A673 (cell line): ENCODE measurements at places on chromosomes 11 and 22. TPM values are rescaled to one million over a fixed set of nuclear protein-coding genes. Genes with fewer than 3 reads are reported as not detected.

DNA sequence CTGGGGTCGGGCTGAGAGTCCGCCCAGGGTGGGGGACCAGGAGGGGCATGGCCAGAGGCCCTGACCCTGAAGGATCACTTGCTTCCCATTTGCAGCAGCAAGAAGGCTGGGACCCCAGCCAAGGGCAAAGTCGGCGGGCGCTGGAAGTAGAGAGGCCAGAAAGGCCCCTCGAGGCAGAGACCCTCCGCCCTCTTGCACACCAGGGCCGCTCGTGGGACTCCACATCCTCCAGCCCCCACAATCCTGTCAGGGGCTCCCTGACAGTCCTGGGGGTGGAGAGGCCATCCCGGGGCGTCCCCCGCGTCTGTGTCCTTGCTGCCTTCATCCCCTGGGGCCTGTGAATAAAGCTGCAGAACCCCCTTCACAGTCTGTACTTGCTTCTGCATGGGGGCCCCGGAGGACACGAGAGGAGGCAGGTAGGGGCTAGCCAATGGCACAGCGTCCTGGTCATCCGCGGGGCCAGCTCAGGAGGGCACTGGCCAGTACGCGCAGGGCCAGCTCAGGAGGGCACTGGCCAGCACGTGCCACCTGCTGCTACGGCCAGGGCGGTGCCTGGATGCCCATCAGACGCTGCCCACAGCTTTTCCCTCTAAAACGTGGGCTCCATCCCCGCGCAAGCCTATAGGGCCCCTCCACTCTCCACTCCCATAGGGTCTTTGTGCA, 8.7 kb upstream of the MRPL23 start:
- no peak for DNase-seq

DNA sequence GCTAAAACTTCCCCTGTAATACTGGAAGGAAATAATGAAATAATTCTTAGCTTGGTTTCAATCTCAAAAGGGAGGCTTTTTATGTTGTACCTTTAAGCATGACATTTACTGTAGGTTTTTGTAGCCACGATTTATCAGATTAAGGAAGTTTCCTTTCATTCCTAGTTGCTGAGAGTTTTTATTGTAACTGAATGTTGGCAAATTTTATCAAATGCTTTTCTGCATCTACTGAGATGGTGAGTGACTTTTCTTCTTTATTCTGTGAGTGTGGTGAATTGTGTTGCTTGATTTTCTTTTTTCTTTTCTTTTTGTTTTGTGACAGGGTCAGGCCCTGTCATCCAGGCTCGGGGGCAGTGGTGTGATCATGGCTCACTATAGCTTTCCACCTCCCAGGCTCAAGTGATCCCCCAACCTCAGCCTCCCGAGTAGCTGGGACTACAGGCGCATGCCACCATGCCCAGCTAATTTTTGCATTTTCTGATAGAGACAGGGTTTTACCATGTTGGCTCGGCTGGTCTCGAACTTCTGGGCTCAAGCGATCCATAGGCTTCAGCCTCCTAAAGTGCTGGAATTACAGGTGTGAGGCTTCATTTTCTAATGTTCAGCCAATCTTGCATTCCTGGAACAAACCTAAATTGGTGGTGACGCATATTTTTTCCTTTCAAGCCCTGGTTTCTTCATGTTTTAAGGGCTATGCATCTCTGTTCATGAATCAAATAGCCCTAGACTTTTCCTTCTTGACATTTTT, 26.2 kb downstream of the SUSD2 start:
- DNase-seq, result no peak

- DNase-seq, result peak; percentile 42
These were observed 101.0 kb downstream of the PDE2A start for GRCh38 chr11:72573072-72573854.

DNA sequence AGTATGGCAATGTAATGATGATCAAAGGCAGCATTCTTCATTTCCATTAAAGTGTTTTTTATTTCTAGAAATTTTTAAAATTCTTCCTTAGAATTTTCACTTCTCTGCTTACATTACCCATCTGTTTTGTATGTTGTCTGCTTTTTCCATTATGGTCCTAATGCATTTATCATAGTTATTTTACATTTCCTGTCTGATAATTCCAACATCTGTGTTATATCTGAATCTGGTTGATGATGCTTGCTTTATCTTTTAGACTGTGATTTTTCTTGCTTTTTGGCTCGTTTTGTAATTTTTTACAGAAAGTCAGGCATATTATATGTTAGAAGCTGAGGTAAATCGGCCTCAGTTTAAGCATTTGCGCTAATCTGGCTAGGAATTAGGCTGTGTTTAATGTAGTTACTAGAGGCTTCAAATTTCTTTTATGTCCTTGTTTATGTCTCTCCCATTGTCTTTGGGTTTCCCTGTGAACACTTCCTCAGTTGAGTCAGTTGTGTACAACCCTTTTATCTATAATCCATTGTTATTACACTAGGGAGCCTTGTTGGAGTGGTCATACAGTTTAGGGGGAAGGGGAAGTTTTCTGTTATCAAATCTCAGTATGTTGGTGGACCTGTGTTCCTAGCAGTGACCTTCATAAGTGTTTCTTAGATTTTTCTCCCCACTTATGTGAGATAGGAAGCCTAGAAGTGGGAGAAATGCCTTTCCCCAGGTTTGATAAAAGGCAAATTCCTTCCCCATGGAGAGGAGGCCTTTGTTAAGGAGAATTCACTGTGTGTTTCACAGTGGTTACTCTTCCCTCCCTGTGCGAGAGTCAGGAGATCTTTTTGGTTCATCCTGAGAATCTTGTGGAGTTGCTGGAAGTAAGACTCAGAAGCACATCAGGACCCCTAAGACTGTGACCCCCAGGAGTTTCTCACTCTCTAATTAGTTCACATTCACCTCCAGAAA, 437.5 kb downstream of the INSC start:
- no peak for DNase-seq

DNA sequence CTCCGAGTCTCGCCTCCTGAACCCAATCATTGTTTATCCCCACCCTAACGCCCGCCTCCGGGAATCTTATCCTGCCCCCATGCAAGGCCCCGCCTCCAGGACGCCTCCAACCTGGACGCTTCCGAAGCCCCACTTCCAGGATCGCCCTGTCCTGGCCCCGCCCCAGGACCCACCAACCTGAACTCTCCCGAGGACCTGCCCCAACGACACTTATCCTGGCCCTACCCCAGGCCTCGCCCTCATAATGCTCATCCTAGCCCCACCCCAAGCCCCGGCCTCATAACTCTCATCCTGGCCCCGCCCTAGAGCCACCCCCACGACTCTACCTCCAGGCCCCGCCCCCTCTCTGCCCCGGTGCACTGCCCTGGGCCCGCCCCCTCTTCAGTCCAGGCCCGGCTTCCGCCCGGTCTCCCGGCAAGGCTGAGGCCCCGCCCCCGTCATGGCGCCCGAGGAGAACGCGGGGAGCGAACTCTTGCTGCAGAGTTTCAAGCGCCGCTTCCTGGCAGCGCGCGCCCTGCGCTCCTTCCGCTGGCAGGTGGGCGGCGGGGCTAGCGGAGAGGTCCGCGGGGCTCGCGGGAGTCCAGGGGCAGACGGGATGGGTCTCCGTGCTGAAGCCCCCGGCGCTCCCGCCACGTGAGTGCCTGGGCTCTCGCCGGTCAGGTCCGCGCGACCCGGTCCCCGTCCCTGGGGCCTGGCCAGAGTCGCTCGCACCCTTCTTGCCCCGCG, 45.7 kb upstream of the DEFB108B start:
- DNase-seq, result peak; percentile 99

DNA sequence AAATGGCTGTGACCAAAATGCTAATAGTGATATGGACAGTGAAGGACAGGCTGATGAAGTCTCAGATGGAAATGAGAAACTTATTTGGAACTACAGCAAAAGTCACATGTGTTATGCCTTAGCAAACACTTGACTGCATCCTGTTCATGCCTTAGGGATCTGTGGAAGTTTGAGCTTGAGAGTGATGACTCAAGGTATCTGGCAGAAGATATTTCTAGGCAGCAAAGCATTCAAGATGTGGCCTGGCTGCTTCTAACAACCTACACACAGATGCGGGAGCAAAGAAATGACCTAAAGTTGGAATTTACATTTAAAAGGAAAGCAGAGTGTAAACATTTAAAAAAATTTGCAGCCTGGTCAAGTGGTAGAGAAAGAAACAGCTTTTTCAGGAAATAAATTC, 28.1 kb upstream of the CD81 start:
- no peak for DNase-seq

- no peak for DNase-seq
These were observed 22.9 kb upstream of the CARD18 start for GRCh38 chr11:105162506-105162905.

DNA sequence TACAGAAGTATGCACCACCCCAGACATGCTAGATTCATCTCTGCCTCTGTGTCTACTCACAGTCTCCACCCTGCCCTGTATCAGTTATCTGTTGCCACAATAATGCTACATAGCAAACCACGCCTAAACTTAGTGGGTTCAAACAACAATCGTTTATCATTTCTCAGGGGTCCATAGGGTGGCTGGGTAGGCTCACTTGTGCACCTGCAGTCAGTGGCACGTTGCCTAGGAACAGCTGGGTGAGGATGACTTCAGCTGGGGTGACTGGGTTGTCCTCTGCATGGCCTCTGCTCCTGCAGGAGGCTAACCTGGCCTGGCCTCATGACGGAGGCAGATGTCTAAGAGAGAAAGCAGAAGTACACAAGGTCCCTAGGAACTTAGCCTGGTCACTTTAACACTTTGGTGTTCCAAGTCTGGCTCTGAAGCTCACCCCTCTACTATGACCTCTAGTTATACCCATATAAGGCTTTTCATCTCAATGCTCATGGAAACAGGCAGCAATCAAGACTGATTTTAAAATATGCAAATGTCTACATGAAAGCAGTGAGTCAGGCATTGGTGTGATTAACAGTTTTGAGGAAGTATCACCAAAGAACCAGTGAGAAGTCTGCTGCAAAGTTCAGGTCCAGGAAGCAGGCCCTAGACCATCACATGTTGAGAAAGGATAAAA, 10.7 kb downstream of the OLFML1 start:
- DNase-seq, result no peak

TEAD1 gene
- total RNA-seq, result 74.6 and 81.8 TPM in 2 replicates

DNA sequence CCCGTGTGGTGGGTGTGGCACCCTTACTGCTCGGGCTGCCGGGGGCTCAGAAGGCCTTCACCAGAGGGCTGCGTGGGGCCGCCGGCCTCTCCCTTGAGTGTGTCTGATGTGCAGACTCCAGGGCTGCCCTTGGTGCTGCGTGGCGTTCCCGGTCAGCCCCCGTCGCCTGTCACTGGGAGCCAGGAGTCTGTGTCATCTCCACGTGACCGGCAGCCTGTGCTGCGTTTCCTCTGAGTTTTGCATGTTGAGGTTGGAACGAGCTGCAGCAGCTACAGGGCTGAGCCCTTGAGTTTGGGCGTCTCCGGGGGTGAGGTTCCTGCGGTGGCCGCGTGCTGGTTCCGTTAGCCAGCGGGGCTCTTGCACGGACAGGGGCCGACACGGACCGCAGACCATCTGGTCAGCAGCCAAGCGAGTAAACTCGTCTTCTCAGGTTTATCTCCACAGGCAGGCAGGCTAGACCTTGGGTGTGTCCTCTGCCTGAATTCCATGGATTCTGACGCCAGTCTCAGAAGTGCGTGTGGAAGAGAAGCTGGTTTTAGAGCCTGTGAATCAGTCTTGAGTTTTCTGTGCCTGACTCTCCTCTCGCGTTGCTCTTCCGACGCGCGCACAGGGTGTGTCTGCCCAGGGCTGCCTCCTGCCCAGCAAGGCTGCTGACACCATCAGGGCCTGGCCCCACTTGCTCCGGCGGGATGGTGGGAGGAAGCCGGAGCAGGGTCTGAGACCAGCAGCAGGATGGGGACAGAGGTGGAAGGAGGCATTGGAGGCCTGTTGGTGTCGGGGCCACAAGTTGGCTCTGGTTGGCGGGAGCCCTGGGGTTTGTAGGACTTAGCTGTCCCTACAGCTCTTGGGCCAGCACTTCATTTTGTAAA, 10.5 kb downstream of the PTDSS2 start:
- DNase-seq, result no peak

DNA sequence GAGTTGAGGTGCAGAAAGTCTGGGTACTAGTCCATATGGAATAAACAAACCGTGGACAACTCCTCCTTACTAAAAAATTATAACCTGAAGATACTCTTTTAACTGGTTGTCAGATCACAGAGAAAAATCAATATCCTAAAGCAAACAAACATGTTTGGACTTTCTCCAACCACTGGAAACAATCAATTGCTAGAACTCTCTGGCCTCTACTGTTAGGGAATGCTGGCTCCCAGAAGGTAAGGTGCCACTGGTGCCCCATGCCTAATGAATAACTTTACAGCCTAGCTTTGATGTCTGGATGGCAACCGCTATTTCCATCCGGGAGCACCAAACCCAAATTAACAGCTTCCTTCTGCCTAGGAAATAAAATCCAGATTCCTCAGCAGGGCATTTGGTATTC, 74.5 kb downstream of the AMBRA1 start:
- DNase-seq, result no peak

- peak; percentile 52 for DNase-seq
These were observed 29.6 kb downstream of the EHF start for GRCh38 chr11:34650528-34650927.

GRCh38 chr22:45265535-45265934, 19.2 kb upstream of the UPK3A start:
- DNase-seq, result no peak

ANGPTL5 gene
- total RNA-seq, result not detected in 2 replicates

DNA sequence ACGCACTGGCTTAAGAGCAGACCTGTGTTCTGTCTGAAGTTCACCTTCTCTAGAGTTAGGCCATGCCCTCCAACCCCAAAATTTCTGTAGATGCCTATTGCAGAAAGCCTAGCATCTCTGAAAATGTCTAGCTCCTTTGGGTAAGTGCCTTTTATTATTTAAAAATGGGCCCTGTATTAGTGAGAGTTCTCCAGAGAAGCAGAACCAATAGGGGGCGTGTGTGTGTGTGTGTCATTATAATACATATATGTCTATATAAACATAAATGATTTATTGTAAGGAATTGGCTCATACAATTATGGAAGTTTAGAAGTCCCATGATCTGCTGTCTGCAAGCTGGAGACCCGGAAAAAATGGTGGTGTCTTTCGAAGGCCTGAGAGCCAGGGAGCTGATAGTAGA, 144.7 kb downstream of the TTC17 start:
- DNase-seq, result no peak
